Fibroblast of the aortic adventitia (primary cell): ENCODE measurements at places on chromosomes 3 and 15. TPM values are rescaled to one million over a fixed set of nuclear protein-coding genes. Genes with fewer than 3 reads are reported as not detected.

- DNase-seq = no peak
Measured at GRCh38 chr3:193686665-193687483, 93.9 kb downstream of the OPA1 start.

DNA sequence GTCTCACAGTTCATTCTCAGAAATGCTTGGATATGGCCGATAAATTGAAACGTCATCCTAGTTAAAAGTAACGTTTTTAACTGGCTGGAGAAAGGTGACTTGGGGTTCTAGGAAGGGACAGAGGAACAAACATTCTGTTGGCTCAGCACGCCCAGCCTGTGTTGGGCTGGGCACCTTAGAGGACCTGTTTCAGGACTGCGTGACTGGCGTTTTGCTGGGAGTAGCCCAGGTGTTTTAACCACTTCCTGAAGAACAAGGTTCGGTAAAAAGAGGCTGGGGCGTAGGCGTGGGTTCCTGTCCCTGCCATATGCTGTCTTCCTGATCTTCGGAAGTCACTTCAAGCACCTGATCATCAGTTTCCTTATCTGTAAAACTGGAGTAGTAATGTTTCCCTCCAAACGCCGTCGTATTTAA is 1.1 kb upstream of the TLNRD1 start:
- DNase-seq = no peak

- no peak for DNase-seq
Measured at GRCh38 chr15:83129791-83130190, 22.3 kb downstream of the TM6SF1 start.

- DNase-seq = no peak
Measured at GRCh38 chr15:34070003-34070402, 31.0 kb upstream of the AVEN start.

- DNase-seq = peak; percentile 4
Measured at GRCh38 chr3:148021381-148021780, 612.2 kb downstream of the ZIC1 start.

DNA sequence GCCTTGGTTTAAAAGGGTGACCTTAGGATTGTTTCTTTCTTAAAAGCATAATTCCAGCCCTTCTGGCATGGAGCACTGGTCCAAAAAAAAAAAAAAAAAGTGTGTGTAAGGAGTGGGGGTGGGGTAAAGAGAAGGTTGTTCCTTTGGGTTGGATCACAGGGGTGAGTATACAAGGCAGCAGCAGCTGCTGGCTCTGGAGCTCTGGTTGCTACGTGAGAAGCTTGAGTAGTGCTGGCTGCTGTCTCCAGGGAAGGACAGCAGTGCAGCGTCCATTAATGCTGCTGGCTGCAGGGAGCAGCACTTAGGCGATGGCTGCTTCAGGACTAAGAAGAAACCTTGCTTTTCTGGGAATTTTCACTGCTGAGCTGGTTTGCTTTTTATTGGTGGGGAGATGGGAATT is 2.3 kb downstream of the SETD5 start:
- DNase-seq = peak; percentile 95

DNA sequence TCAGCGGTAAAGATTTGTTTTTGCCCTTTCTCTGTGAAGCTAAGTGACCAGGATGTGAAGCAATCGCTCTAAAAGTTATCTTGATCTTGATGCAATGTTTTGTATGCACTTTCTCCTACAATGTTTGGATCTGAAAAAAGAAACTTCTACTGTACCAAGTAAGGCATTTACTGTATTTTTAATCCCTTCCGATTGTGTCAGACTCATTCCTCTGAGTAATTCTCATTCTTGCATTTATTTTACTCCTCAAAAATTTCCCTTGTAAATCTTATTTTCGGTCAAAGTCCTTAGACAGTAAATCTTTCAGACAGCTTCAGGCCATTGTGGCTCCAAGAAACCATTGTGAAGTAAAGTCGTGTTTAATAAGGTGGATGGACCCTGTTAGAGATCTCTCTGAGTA is 141.9 kb downstream of the TP63 start:
- peak; percentile 89 for DNase-seq

DNA sequence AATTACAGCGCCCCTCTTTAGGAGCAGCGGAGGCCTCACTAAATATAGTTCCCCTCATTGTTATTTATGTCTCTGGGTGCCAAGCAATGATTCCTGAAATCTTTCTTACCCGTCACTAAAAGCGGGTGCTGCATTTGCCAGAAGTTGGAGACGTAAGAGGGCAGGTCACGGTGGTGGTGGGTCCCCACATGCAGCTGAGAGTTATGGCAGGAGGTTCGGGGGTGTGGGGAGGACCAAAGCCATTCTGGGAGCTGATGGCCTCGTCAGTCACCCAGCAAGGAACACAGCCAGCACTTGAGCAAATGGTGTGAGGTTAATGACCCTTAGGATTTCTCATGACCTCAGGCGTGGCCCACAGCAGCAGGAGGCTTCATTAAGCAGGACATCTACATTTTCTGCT is 129.2 kb downstream of the RAB11A start:
- DNase-seq = no peak

DNA sequence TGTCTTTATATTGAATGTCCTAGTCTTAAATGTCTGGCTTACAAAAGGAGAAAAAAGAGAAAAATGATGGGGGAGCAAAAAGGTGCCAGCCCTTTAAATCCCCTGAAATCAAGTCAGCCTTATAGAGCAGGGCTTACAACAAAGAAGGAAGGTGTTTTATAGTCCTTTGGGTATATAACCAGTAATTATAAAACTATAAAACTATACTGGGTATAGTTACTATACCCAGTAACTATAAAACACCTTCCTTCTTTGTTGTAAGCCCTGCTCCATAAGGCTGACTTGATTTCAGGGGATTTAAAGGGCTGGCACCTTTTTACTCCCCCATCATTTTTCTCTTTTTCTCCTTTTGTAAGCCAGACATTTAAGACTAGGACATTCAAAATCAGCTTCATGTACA is 598.0 kb upstream of the SEMA6D start:
- no peak for DNase-seq

DNA sequence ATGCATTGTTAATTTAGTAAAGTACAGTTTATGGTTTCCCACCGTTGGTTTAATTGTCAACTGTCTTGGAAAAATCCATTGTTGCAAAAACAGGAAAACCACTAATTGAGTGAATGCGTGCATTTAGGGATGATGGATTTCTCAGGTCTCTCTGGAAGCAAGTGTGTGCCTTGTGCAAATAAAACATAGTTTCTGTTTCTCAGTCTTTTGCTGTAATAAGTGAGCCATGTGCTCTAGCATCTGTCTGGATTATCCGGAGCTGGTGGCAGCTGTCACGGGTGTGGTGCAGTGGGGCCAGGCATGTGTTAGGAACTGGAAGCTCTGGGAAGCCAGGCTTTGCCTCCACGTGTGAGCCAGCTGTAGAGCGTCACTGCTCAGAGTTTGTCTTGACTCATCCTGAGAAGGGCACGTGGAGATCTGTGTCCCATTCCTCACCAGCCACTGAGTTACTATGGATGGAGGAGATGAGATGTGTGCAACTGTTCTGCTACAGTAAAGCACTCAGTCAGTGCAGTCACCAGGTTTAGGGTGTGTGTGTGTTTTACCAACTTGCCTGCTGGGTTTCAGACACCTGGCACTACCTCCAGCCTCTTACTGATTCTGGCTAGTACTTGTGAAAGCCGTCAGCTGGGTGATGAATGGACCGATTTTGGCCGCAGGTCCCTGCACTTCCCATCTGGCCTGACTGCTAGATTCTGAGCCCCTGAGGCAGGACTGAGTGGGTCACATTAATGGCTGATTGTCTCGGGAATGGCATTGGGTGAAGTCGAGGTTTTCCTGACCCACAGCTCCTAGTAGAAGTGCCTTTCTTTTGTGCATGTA is 7.2 kb downstream of the APBA2 start:
- DNase-seq = no peak

SPESP1 gene
- 0.98 and 5.6 TPM in 2 replicates for total RNA-seq

PARP15 gene
- 0.72 and 0.82 TPM in 2 replicates for total RNA-seq

CISH gene
- total RNA-seq = 0.98 and 1.4 TPM in 2 replicates

PAQR9 gene
- 0.09 TPM in 1 of 2 replicates, not detected in the other for total RNA-seq
